Stimulated activated CD4-positive, alpha-beta T cell treated with anti-CD3 and anti-CD28 coated beads, TNF-alpha, amount 100 ng/mL, for 48 hours (primary cell): ENCODE measurements at places on chromosomes 6 and 20.

DNA sequence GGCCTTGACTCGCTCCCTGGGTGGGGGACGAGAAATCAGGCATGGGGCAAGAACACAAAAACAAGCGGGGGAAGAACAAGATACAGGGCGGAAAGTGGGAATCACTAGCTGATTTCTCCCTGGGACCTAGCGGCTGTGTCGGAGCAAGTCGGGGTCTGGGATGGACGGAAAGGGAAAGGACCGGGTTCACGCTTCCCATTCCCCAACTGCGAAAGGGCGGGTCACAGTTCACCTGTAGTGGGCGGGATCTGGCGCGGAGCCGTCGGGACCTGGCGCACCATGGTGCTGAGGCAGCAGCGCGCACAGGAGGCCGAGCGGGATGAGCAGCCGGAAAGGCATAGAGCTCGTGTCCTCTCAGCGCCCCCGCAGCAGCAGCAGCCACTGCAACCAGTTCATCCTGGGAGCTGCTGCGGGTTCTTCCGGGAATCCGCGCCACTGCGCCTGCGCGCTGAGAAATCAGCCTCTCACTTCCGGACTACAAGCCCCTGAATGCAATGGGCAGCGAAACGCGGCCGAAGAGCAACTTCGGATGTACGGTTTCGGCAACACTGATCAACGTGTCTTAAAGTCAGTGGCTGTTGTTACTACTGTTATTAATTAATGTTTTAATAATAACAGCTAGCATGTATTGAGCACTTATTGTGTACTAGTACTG, at the start of gene EDEM2:
Gene EDEM2 (minus strand): TSS at position 417 of the 655 bp plus-strand sequence. CDS start 78 bp downstream, at position 339.
- peak; percentile 83 for DNase-seq

DNA sequence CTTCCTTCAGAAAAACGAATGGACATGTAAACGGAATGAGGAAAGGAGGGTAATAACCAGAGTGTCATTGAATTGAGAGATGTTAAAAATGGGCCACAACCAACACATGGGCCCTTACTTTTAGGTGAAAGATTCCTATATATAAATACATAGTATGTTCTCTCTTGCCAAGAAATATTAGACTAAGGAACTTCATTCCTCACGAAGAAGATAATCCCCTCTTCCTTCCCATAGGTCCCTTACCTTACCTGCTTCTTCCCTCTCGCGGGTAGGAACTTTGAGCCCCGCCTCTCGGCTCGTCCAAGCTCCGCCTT, 295 bp upstream of the TBC1D22B start:
- no peak for DNase-seq

DNA sequence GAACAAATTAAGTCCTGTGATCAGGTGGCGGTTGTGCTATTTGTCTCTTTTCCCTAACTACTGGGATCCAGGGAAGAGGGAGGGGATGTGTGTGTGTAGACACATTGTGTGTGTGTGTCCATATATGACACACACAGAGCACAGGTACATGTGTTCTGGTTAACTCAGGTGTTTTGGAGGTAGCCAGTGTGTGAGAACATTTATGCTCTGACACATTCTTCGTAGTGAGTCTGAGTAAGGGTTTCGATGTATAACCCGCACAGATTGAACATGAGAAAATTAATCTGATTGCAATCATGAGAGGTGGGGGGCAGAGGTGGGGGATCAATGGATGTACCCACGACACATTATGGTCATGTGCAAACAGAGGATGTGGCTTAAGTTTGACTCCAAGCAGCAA, 12.6 kb downstream of the ZC3H12D start:
- no peak for DNase-seq

- no peak for DNase-seq
Observed at GRCh38 chr20:52060794-52061714, 130.5 kb downstream of the ZFP64 start.

DNA sequence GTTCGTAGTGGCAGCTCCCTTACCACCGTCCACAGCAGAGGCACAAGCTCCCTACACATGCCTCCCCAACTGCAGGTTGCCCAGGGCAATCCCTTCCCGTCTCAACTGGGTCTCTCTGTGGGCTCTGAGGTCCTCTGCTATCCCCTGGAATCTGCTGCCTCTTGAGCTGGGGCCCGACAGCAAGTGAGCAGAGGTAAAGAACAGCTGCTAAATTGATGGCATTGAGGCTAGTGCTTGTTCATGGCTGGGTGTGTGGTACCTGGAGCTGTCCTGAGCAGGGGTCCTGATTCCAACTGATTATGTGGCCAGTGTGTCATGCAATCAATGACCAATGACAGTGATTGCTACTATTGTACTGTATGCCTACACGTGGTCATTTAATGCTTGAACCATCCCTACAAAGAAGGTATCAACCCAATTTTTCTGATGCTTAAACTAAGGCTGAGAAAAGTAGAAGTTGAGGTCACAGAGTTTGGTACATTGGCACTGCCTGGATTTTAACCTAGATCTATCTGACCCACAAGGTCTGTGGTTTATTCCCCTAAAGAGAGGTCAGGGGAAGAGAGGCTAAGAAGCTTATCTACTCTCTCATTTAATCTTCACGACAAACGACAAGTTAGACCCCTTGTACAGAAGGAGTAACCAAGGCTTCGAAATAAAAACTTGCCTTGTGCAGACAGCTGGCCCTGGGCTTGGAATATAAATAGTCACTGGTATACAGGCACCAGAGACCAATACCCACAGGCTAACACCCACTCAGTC, 41.1 kb downstream of the HNF4A start:
- DNase-seq: no peak

DNA sequence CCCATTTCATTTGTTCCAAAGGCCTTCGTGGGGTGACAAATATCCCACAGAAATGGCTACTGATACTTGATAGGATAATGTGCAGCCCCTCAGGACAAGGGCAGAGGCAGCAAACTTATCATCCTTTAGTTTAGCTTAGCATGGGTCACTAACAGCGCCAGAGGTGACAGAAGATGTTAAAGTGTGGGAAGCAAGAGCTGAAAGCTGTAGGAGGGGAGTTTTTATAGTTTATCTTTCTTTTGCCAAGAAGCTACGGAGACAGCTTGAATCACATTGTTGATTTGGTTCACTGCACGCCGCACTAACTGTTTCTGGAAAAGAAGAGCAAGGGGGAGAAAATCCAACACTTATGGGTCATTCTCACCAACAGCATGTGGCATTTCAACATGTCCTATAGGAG, 773.9 kb upstream of the MMS22L start:
- no peak for DNase-seq

DNA sequence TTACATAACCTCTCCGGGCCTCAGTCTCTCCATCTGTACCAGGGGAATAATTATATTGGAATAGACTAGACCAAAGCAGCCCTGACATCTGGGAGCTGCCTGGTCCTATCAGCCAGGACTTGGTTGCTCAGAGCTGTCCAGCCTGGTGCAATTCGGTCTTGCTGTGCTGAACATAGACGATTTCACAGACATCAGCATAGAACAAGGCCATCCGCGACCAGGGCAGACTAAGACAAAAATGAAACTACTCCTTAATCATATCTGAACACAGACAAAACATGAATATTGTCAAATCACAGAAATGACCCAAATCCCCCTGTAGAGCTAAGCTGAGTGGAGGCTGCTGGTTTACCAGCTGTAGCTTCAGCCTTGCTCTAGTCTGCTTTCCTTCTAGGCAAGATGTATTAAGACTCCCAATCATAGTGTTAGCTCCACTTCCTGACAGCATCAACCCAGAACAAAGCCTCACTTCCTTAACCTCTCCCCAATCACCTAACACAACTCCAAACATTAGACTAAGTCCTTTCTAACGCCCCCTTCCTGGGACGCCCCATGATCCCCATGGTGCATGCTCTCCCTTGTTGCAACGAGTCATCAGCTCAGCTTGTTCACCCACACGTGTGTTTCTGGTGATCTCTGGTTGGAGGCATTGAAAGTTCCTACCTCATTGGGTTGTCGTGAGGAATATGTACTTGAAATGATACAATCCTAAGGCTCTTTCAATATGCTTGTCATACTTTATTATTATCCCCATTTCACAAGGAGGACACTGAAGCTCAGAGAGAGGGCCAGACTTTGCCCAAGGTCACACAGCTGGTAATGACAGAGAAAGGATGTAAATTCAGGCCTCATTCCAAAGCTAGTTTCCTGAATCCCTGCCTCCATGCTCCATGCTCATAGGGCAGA, 3.5 kb upstream of the MAPK13 start:
- no peak for DNase-seq

GRCh38 chr6:3449750-3450305, 7.0 kb downstream of the SLC22A23 start:
- DNase-seq: no peak

DNA sequence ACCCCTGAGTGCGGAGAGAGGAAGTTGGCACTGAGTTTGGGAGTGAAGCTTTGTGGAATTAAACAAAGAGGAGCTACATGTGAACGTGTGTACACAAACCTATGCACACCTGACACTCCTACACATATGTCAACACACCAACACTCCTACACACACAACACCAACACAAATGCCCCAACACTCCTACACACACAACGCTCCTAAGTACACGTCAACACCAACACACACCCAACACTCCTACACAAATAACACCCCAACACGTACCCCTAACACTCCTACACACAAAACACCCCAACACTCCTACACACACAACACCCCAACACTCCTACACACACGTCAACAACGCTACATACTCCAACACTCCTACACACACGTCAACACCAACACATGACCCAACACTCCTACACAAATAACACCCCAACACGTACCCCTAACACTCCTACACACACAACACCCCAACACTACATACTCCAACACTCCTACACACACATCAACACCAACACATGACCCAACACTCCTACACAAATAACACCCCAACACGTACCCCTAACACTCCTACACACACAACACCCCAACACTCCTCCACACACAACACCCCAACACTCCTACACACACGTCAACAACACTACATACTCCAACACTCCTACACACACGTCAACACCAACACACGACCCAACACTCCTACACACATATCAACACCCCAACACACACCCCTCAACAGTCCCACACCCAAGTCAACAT, 40.1 kb upstream of the ZBP1 start:
- no peak for DNase-seq

DNA sequence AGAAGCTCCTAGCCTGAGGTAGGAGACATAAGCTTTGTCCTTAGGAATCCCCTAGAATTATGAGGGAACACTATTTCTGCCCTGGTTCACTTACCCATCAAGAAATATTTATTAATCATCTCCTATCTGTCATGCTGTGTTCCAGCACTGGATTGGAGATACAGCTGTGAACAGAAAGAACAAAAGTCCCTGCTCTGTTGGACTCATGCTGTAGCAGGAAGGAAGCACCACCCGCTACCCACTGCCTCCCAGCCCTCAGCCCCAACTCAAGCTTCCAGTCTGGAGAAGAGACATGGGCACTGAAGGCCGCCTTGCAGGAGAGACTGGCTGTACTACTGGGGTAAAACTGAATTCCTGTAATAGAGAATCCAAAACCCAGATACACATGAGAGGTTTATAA, 78.0 kb downstream of the MDGA1 start:
- DNase-seq: no peak

GRCh38 chr20:46332373-46333160, 24.3 kb upstream of the CDH22 start:
- no peak for DNase-seq

DNA sequence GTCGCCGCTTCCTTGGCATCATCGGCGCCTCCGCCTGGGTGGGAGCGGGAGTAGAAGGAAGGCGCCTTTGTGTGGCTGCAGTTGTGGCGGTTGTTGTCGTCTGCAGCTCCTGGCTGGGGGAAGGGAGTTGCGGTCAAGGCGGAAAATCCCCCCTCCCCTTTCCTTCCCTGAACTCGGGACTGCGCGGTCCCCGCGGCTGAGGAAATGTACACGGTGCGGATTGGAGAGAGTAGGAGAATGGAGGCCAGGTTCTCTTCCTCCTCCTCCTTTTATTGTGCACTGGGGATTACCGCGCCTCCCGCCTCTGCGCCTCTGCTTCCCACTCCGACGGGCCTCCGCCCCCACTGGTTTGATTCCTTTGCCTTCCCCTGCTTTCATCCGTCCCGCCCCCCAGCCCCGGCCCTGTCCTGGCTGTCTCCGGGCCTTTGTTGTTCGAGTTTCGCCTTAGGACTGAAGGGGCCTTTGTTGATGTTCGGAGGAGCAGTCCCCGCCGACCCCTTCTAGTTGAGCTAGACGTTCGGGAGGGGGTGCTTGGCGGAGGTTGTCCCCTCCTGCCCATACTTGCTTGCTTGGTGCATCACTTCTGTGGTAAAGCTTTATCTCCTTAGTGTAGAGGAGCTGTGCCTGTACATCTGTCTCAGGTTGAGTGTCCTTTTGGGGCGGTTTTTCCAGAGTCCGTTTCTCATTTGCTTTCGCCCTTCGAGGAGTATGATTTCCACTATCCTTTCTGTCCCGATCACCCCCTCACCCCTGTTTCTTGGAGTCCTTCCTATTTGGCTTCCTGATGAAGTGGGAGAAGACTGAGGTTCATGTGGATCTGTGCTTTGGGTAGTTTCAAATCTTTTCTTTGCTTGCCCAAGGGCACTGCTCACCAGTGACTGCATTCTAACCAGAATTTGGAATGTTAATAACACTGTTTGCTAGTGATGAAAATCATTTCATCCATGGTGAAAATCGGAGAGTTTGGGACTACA, 764 bp downstream of the ZNF292 start:
- peak; percentile 25 for DNase-seq

DNA sequence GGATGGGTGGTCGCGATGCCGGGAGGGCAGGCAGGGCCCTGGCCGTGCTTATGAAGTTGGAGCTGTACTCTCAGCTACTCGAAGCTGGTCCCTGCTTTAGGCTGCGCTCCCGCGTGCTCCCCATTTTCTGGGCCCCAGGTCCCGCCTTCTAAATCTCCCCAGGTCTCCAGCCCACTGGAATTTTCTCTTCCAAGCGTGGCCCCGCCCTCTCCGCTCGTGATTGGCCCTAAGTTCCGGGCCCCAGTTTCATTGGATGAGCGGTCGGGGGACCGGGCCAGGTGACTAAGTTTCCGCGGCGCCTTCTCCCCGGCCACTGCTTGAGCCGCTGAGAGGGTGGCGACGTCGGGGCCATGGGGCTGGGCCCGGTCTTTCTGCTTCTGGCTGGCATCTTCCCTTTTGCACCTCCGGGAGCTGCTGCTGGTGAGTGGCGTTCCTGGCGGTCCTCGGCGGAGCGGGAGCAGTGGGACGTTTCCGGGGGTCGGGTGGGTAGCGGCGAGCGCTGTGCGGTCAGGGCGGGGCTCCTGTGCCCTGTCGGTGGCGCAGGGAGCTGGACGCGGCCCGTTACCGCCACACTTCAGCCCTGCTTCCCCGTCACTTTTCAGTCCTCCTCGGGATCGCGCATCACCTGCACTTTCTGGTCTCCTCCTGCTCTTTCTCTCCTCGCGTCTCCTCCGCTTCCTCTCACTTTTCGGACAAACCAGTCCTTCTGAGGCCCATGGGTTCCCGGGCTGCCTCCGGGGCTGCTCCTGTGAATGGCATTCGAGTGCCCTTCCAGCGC, at the start of gene MICA:
Gene MICA (plus strand): TSS at position 313 of the 778 bp plus-strand sequence. CDS start 38 bp downstream, at position 351.
- peak; percentile 48 for DNase-seq

GRCh38 chr6:157650261-157650640, 172.8 kb upstream of the SNX9 start:
- DNase-seq: no peak

DNA sequence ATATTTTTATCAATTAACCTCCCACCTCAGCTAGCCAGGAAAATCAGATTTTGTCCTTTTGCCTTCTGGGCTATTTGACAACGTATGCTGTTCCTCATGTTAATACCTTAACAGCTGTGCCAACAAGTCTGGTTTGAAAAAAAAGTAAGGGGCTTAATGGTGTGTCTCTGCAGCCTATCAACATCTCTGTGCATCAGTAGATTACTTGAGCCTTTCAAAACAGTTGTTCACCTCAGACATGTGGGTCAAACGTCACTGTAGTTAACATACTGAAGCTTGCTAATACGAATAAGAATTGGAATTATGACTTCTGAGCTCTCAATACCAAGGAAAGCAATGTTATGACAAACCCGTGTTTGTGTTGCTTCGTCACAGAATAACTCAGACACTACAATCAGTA, 23.0 kb downstream of the CEP57L1 start:
- DNase-seq: no peak

GRCh38 chr6:106442395-106442794, 81.9 kb downstream of the CRYBG1 start:
- DNase-seq: no peak
